B cell (primary cell): ENCODE measurements at places on chromosomes 3 and 15. TPM values are rescaled to one million over a fixed set of nuclear protein-coding genes. Genes with fewer than 3 reads are reported as not detected.

DNA sequence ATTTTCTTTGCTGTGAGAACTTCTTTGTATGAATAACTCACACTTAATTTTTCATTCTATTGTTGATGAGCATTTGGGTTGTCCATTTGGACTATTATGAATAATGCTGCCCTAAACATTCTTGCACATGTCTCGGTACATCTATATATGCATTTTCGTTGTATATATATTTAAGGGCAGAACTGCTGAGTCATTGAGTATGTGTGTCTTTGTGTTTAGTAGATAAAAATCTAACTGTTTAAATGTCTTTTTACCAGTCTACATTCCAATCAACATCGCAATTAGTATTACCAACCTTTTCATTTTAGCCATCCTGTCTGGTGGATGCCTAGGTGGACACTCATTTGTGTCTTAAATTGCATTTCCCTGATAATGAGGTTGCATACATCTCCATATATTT, 144.4 kb downstream of the UACA start:
- H3K27me3 ChIP-seq = no peaks in the 10 kb centered on the region
- no peak overlapping the region for H3K27ac ChIP-seq
- no peaks in the 10 kb centered on the region for H3K36me3 ChIP-seq
- no peaks in the 10 kb centered on the region for H3K4me1 ChIP-seq

GRCh38 chr3:136862617-136863322, 762 bp downstream of the NCK1 start:
- H3K36me3 ChIP-seq = no peaks in the 10 kb centered on the region
- no peaks in the 10 kb centered on the region for H3K27me3 ChIP-seq
- H3K4me1 ChIP-seq = peaks cover 22% of the 10 kb centered on the region
- DNase-seq = no peak
- H3K4me3 ChIP-seq = peak overlapping the region; percentile 78

- no peak overlapping the region for H3K4me3 ChIP-seq
- no peaks in the 10 kb centered on the region for H3K27me3 ChIP-seq
- peaks cover 27% of the 10 kb centered on the region for H3K4me1 ChIP-seq
- peaks cover 6% of the 10 kb centered on the region for H3K36me3 ChIP-seq
- H3K27ac ChIP-seq = peak overlapping the region; percentile 30
- no peak for DNase-seq
Observed at GRCh38 chr3:31996195-31996594, 14.6 kb downstream of the ZNF860 start.

- H3K27me3 ChIP-seq = no peaks in the 10 kb centered on the region
- H3K4me3 ChIP-seq = no peak overlapping the region
- H3K36me3 ChIP-seq = no peaks in the 10 kb centered on the region
Observed at GRCh38 chr3:54481606-54482365, 359.4 kb downstream of the CACNA2D3 start.

- no peak for DNase-seq
- H3K27me3 ChIP-seq = no peaks in the 10 kb centered on the region
- H3K4me1 ChIP-seq = peaks cover 7% of the 10 kb centered on the region
Observed at GRCh38 chr3:186381424-186382216, 19.6 kb upstream of the DGKG start.

SNTN gene
- polyA plus RNA-seq = not detected in 2 replicates

SOX14 gene
- polyA plus RNA-seq = not detected in 2 replicates

P2RY1 gene
- polyA plus RNA-seq = 0.03 and 0.09 TPM in 2 replicates

ZNF502 gene
- 1.4 and 1.9 TPM in 2 replicates for polyA plus RNA-seq

TM6SF1 gene
- polyA plus RNA-seq = 1.1 and 1.3 TPM in 2 replicates

GOLGA6L10 gene
- polyA plus RNA-seq = 0.73 and 2.6 TPM in 2 replicates

ACKR2 gene
- 0.31 and 0.35 TPM in 2 replicates for polyA plus RNA-seq
